ENCODE measurements at places on chromosomes 3 and 15.
A peak's percentile ranks its signal among the peaks of the same experiment; 100 is the strongest.

DNA sequence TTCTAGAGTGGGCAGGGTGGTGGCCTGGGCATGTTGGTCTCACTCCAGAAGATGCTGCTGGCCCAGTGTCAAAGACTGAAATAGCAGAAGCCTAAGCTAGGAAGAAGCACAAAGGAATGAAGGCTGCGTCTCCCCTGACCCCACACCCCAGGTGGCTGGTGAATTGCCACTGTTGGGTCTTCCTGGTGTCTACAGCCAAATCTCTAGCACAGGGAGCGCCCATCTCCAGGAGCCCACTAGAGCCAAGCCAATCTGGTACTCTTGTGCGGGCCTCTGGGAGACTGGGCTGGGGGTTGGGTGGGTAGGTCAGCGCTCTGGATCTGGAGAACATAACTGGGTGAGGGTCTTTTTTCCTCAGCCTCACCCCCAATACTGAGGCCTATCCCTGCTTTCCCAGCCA, 894 bp downstream of the TUSC2 start:
- no peak for DNase-seq

DNA sequence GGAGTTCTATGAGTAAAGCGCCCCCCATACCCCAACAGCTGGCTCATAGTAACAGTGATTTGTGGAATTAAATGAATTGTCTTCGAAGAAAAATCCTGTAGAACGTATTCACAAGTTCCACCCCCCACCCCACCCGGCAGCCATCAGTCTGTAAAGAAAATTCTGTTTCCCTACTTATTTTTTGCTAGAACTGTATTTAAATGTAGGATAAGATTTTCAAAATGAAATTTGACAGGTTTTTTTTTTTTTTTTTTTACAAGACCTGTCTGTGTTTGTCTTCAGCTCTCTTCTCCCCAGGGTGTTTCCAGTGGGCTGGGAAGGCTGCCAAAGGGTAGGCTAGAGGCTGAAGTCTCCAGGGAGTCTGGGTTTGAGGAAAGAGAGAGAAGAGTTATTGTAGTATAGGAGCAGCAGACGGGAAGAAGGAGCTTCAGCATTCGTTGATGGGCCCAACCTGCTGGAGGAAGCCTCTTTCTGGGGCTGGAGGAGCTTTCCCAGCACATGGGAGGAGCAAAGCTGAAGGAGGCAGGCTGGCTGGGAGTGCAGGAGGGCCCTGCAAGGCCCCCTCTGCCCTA, 130.6 kb upstream of the SEMA6D start:
- no peak for DNase-seq

DNA sequence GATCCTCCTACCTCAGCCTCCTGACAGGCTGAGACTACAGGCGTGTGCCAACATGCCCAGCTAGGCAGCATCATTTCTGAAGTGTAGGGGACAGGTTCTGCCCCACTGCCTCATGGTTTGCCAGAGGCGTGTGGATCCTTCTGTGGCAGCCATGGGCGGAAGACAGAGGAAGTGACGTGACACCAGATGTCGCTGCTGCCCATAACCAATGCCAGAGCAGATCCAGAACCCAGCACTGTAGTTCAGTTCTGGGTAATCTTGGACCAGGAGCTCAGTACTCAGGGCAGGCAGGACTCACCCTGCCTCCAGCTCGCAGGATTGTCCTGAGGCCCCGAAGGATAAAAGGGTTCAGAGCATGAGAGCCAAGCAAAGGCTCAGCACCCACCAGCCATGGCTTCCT, 8.2 kb downstream of the RBPMS2 start:
- no peak for DNase-seq

GRCh38 chr3:15331606-15332404, 581 bp downstream of the SH3BP5 start:
- DNase-seq = no peak

- peak; percentile 22 for DNase-seq
Measured at GRCh38 chr3:72591522-72592421, 256.5 kb downstream of the SHQ1 start.

DNA sequence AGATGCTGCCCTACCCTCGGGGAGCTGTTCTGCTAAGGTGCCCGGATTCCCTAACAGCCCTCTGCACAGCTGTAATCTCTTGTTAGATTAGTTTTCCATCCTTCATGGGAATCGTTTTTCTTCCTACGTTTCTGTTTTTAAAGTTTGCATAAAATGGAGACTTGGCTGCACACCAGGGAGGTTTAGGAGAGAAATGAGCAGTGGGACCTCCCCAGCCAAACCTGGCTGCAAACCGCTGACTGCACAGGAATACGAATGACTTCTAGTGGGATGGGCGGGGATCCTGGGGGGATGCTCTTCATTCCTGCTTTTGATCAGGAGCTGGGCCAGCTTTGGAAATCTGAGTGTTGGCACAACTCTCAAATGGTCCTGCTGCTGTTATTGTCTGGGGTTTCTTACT, 77.5 kb downstream of the THSD4 start:
- no peak for DNase-seq

GRCh38 chr15:91936927-91937326, 83.4 kb downstream of the SLCO3A1 start:
- DNase-seq = no peak

DNA sequence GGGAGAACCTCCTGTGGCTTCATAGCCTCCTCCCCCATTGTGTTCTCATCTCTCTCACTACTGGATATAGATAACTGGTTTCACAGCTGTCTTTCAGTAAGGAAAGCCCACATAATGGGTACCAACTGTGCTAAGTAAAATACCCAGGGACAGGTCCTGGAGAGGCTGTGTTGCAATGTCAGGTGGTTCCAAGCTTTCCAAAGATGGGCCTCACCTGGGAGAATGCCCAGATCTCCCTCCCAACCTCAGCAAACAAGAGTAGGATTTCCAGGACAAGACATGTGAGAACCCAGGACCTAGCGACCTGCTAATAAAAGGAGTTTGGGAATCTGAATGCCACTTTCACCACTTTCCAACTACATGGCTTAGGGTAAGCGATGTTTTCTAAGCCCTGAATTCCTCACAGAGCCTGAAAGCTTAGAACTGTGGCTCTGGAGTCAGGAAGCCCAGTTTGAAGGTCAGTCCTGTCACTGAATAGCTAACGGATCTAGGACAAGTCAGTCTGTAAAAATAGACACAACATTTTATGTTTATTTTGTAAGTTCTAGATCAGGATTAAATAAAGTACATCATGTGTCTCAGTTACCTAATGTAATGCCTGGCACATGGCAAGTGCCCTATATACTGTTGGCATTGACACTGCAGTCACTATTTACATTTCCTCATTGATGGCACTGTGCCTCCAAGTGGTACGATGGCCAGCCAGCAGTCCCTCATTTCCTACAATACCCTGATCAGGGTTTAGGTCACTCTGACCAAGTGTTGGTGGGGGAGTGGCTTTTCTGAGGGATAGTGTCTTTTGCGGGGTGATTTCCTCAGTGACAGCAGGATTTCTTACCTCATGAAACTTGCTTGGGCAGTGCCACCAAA, 11.9 kb downstream of the CERS3 start:
- DNase-seq = no peak
